Osteoblast (primary cell): ENCODE measurements at places on chromosomes 3 and 15. TPM values are rescaled to one million over a fixed set of nuclear protein-coding genes. Genes with fewer than 3 reads are reported as not detected.

- no peaks in the 10 kb centered on the region for H3K36me3 ChIP-seq
- H3K4me1 ChIP-seq: no peaks in the 10 kb centered on the region
- no peak overlapping the region for H3K4me3 ChIP-seq
Observed at GRCh38 chr3:187902936-187903335, 157.7 kb upstream of the BCL6 start.

Gene TMEM158
- total RNA-seq: 4.7 and 9.0 TPM in 2 replicates

Gene DAG1
- total RNA-seq: 55.4 and 58.3 TPM in 2 replicates

DNA sequence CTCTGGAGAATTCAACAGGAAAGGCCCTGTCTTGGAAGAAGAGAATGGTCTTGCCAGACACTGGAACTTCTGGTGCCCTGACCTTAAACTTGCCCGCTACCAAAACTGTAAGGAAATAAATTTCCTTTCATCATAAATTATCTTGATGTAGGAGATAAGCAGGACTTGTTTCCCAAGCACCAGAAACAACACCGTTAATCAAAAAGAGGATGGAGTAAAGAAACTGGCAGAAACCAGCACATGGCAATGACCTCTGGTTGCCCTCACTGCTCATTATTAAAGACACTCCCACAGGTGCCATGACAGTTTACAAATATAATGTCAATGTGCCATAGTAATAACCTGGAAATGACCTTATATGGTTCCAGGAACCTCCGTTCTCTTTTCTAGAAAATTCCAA lies 426.1 kb downstream of the EDEM1 start:
- DNase-seq: no peak
- no peak overlapping the region for H3K4me3 ChIP-seq
- H3K4me1 ChIP-seq: no peaks in the 10 kb centered on the region
- no peak overlapping the region for H3K27ac ChIP-seq
- H3K36me3 ChIP-seq: no peaks in the 10 kb centered on the region

GRCh38 chr3:71916747-71917369 lies 131.9 kb upstream of the PROK2 start:
- H3K4me1 ChIP-seq: no peaks in the 10 kb centered on the region
- no peak for DNase-seq
- no peaks in the 10 kb centered on the region for H3K36me3 ChIP-seq
- H3K27ac ChIP-seq: no peak overlapping the region
- H3K27me3 ChIP-seq: peaks cover 41% of the 10 kb centered on the region
- no peak overlapping the region for H3K4me3 ChIP-seq

Gene UBXN7
- 21.0 and 21.2 TPM in 2 replicates for total RNA-seq

Gene DNAH12
- total RNA-seq: under 0.01 TPM in 2 replicates

DNA sequence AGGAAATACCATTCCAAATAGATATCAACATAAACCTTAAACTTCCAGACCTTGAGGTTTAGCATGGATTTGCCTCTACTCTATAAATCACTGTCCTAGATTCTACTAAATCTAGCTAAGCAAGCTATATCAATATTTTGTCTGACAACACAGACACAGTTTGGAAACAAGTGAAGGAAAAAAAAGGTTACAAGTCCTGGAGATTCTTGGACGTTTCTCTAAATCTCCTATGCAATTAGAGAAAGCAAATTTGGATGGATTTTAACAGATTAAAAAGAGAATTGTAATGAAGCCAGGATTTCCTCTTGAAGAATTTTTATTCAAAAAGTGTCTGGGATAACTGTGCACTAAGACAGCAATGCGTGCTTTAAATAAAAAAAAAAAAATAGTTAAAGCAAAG lies 441.1 kb upstream of the DPH6 start:
- H3K4me3 ChIP-seq: no peak overlapping the region
- no peaks in the 10 kb centered on the region for H3K36me3 ChIP-seq
- no peaks in the 10 kb centered on the region for H3K27me3 ChIP-seq
- no peak overlapping the region for H3K27ac ChIP-seq
- no peaks in the 10 kb centered on the region for H3K4me1 ChIP-seq

DNA sequence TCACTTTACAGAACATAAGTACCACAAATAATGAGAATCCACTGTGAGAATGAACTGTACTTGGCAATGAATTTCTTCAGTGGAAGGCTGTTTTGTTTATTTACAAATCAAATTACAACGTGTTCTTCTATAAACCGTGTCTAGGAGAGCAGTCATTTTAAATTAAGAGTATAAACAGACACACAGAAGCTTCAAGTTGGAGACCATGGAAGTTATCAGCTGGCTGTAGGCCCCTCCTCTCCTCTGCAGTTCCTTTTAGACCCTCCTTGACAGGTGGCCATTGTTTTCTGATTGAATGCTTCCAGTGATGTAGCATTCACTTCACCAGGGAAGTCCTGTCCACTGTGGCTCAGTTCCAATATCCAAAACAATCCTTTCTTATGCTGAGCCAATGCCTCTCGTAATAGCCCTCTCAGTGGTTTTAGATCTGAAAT lies 7.3 kb upstream of the MAPK6 start:
- H3K27me3 ChIP-seq: no peaks in the 10 kb centered on the region
- no peak overlapping the region for H3K27ac ChIP-seq
- no peak for DNase-seq
